ENCODE measurements at places on chromosomes 3 and 15.

GRCh38 chr3:108951820-108952501 is 1.7 kb downstream of the GUCA1C start:
- DNase-seq: no peak

DNA sequence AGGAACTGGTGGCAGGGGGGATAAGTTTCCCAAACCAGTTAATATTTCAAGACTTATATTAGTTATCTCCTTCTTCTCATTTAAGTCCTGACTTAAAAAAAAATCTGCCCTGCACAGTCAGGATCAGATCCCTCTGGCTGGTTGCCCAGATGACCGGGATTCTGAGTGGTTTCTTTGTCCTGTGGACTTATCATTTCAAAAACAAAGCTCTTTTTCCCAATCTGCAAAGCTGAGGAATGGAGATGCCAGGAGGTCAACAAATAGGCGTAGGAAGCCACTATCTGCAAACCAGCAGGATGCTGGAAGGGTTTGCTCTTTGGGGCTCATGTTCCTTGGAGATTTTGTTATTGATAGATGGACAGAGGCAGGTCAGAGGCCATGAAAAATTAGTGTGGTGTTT is 5.8 kb downstream of the C3orf20 start:
- DNase-seq: no peak

DNA sequence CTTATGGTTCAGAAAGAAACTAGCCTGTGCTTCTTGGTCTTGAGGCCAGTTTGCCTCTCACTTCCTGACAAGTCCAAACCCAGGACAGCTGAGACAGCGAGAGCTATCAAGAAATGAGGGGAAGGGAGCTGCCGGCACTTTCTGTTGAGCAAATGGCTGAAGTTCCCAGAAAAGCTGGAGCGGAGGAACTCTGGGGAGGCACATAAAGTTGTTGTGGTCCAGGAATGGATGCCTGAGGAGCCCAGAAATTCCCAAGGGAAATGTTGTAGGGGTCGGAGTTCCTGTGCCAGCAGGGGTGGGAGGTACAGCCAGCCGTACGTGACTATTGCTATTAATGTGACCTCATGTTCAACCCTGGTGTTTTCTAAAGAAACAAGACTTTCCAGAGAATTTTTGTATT is 98.8 kb upstream of the TNFAIP8L3 start:
- DNase-seq: no peak

DNA sequence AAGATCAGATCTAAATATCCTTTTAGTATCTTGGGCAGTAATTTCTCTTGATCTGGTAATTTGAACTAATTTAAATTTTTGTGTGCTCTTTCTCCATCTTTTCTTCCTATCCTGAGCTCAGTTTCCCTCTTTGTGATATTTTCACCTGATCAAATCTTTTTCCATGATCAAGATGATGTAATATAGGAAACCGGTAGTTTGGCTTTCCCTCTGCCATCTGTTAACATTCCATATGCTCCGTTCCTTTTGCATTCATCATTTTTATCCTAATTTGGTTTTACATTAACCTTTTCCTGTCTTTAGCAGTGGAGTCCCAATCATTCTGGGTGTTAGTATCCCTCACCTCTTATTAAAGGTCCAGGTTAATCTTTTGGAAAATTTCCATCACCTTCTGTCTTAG is 5.9 kb upstream of the ABHD6 start:
- DNase-seq: no peak

DNA sequence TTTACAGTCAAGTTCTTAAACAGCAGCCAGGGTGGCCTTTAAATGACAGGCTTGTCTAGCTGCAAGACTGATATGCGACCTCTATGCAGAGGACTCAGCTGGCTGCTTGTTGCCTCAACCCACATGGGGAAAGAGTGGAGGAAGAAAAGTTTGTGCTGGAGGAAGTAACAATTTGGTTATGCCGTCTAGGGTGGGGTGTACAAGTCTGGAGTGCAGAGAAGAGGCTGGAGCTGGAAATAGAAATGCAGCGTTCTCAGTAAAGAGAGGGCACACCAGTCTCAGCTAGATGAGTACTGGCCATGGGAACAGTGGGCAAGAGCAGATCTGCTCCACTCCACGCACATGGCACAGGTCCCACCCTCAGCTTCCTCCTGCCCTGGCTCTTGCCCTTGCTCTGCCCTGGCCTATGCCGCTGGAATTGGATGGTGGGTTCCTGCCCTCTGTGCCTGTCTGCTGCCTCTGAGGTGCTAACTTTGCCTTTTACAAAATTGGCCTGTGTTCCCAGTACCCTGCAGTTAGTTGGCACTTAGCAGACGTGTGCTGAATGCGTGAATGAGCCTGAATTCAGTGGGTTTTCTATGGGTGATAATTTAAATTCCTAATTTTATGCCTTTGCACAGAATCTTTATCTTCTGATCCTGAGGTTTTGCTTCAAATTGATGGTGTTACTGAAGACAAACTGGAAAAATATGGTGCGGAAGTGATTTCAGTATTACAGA is 59.7 kb upstream of the FURIN start:
- DNase-seq: no peak

DNA sequence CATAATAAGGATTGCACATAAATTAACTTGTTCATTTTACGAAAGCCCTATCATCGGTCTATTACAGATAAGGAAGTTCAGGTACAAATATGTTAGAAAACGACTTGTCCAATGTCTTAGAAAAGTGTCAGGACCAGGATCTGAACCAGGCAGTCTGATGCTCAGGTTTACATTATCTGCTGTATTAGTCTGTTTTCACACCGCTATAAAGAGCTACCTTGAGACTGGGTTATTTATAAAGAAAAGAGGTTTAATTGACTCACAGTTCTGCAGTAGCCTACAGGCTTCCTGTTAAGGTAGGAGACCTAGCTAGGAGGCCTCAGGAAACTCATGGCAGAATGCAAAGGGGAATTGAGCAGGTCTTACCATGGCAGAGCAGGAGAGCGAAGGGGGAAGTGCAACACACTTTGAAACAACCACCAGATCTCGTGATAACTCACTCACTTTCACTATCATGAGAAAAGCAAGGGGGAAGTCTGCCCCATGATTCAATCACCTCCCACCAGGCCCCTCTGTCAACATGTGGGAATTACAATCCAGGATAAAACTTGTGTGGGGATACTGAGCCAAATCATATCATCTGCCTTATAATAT is 45.8 kb upstream of the GOLIM4 start:
- peak; percentile 11 for DNase-seq

GRCh38 chr3:71328926-71329325 is 254.6 kb downstream of the FOXP1 start:
- no peak for DNase-seq

DNA sequence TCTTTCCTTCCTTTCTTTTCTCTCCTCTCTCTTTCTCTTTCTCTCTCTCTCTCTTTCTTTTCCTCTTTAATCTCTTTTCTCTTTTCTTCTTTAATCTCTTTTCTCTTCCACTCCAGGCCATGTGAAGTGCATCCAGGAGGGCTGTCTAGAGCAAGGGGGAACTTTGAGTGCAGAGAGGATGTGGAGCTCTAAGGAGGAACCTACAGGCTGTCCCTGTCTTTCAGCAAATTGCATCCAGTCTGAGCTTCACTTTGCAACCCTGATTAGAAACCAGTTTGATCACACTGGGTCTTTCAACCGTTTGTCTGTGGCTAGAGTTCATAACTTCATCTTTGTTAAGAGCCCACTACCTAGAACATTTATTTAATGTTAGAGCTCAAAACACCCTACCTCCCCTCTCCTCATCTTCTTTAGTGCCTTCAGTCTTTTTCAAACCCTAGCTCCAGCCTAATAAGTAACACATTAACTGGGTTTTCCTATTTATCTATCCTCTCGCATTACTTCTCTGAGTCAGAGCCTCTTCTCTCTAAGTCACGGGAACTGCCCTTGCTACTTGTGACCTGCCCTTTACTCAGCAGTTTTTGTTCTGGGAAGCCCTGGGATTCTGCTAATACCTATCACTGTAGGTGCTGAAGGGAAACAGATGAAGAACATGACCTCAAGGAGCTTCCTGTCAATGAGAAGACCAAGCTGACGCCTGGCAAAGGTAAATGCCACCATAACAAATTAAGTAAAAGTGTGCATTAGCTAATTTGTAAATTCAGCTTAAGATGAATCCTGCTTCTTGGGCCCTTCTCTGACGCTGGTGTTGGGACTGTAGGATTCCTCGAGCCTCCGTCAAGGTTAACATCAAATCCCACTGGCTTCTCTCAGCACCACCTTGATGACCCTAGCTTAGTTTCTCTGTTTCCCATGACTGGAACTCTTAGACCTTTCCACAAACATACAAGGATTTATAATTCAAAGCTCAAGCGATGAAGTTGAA is at the start of gene GCNT3:
GCNT3 (plus strand) TSS at position 508 of the 985 bp plus-strand sequence. CDS start 6,456 bp downstream, outside the sequence.
- no peak for DNase-seq

DNA sequence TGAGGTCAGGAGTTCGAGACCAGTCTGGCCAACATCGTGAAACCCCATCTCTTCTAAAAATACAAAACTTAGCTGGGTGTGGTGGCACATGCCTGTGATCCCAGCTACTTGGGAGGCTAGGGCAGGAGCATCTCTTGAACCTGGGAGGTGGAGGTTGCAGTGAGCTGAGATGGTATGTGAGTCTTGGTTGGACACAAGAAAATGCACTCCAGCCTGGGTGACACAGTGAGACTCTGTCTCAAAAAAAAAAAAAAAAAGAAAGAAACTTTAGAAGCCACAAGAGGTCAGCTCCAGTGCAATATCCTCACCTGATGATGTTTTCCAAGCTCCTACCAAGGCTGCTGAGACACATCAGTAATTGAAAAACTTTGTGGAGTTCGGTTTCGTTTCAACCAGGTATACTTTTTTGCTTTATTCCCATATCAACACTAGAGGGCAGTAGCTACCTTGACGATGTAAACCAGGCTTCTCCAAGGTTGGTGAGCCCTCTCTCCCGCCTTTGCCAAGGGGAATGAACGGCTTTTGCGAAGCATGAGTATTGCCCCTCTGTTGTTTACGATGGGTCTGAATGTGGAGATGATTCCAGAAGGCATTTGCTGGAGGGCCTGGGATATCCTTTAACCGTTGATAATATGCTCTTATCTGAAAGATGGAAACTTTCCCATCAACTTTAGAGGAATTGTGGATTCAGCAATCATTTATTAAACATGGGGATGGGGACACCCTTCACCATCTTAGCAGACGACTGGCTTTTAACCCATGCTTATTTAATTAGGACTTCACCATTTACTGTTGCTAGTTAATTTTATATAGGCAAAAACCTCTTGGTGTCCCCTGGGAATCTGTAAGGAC is 202.8 kb downstream of the SV2B start:
- DNase-seq: peak; percentile 66

DNA sequence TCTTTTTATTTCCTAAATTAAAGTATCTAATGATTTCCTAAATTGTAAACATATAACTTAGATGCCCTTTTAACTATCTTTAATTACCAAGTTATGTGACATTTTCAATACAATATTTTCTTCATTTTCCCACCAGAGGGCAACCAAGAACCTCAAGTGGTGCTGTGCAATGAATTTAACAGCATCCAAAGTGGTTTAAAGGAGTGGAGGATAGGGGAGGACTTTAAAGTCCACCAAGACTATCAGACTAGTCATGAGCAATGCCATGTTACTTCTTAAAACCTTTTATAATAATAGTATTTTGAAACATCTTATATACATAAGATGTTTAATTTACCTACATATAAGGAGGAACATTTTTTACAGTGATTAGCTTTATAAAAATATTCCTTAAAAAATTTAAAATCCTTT is 74.4 kb downstream of the DLG1 start:
- DNase-seq: peak; percentile 67

DNA sequence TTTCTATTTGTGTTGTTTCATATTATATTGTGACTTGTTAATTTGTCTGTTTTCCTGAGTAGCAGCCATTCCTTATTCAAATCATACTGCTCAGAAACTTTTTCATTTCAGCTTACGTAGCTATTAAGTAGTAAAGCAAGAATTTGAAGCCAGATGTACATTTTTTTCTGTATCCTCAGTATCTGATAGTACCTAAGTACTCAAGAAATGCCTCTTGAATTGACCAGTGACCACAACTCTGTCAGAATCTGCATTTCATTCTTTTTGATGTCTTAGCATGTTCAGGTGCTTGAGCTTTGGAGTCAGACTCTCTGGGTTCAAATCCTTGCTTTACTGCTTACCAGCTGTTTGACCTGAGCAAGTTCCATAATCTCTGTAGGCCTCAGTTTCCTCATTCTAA is 30.6 kb downstream of the ZFAND6 start:
- DNase-seq: no peak
